Vagina (tissue), 2 donors: ENCODE measurements at places on chromosomes 1 and 21.

DNA sequence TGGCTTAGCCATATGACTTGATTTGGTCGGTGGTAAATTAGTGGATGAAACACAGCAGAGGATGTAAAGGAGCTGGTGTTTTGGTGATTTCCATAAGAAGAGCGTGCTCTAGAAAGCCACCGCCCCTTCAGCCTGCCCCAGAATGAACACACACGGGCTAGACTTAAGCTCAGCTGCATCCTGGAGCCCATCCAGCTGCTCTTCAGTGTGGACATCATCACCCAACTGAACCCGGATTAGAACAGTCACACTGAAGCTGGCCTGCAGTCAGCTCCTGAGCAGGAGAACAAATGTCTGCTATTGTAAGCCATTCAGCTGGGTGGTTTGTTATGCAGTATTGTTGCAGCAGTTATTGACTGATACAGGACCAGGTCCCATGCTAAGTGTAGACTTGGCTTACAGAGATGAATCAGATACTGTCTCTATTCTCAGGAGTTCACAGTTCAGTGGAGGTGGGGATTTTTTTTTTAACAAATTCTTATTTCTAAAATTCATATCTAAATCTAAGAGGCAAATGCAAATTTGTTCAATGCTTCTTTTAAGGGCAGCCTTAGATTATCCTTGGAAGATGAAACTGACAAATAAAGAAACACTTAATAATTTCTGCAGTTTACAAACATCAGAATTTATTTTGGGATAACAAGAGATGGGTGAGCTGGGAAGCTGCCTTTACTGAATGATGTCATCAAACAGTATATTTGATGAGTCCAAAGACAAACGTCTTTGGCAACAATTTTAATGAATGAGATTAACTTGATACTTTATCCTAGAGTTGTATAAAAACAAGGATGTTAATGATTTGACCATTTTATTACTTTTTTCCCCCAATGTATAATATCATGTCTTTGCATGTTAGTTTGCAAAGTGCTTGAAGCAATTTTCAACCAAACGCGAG, 251.2 kb downstream of the TRABD2B start:
- DNase-seq: no peak

- no peak for DNase-seq
These were observed 56.2 kb downstream of the RUNX1 start for GRCh38 chr21:34992736-34993398.

GRCh38 chr1:102799496-102799895, 308.8 kb downstream of the COL11A1 start:
- no peak for DNase-seq

- no peak for DNase-seq
These were observed 21.2 kb downstream of the PADI6 start for GRCh38 chr1:17393230-17393629.

- no peak for DNase-seq
These were observed 8.9 kb upstream of the LAX1 start for GRCh38 chr1:203756036-203756435.

DNA sequence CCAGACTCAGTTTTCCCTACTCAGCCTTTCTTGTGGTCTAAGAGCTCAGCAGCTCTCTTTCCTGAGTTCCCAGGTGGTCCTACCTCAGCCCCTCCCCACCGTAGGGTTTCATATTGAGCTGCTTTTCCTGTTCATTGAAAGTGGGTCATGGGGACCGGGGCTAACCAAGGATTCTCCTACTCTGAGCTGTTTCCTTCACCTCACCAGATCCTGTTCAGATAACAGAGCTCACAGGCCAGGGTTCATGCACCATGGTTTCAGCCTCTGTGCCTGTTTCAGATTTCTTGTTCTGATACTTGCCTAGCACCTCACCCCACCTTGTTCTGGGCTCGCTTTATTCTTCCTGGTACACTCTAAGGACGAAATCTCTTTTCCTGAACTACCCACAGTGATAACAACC, 8.5 kb downstream of the UBQLN4 start:
- DNase-seq: no peak

GRCh38 chr1:51139474-51139873, 37.4 kb downstream of the C1orf185 start:
- no peak for DNase-seq
